Esophagus squamous epithelium (tissue), 5 donors: ENCODE measurements at places on chromosomes 2 and 18. TPM values are rescaled to one million over a fixed set of nuclear protein-coding genes. Genes with fewer than 3 reads are reported as not detected.
A peak's percentile ranks its signal among the peaks of the same experiment; 100 is the strongest.

- H3K4me1 ChIP-seq, result no peaks in the 10 kb centered on the region
- DNase-seq, result no peak
- no peaks in the 10 kb centered on the region for H3K27me3 ChIP-seq
- no peak overlapping the region for H3K27ac ChIP-seq
- H3K4me3 ChIP-seq, result no peak overlapping the region
Measured at GRCh38 chr2:159262226-159262625, 24.3 kb downstream of the WDSUB1 start.

DNA sequence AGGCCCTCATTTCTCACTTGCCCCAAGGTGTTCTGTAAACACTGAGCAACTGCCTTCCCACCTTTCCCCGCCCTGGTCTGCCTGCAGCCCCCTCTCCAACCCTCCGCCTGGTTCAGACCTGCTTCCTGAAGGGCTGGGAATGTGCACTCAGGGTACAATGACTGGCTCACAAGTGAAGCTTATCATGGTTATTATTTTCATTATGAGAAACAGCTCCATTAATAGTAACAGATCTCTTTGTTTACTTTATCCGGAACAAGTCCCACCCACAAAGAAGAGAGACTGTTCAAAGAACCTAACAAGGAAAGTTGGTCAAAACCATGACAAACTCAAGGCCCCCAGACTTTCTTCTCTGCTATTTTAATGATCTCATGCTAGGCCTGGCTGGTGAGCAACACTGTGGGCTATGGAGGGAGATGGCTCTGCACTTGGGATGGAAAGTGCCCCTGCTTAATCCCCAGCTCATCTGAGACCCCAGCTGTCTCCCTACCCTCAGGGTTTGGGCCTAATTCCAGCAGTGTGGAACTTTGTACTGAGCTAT is 36.7 kb downstream of the ARHGAP25 start:
- peaks cover 18% of the 10 kb centered on the region for H3K4me1 ChIP-seq
- H3K27ac ChIP-seq, result peak overlapping the region; percentile 74
- DNase-seq, result no peak
- no peaks in the 10 kb centered on the region for H3K36me3 ChIP-seq
- H3K4me3 ChIP-seq, result no peak overlapping the region

- no peaks in the 10 kb centered on the region for H3K36me3 ChIP-seq
- H3K4me3 ChIP-seq, result no peak overlapping the region
- no peaks in the 10 kb centered on the region for H3K27me3 ChIP-seq
- H3K27ac ChIP-seq, result no peak overlapping the region
Measured at GRCh38 chr2:104528101-104528500, 325.8 kb upstream of the POU3F3 start.

- DNase-seq, result no peak
Measured at GRCh38 chr2:217685255-217685605, 317.6 kb downstream of the TNS1 start.

- no peak overlapping the region for H3K4me3 ChIP-seq
- no peaks in the 10 kb centered on the region for H3K4me1 ChIP-seq
- DNase-seq, result no peak
- no peaks in the 10 kb centered on the region for H3K36me3 ChIP-seq
- H3K27me3 ChIP-seq, result no peaks in the 10 kb centered on the region
Measured at GRCh38 chr2:144117086-144117485, 402.8 kb downstream of the ZEB2 start.

Gene HSPD1
- total RNA-seq, result 176 TPM

GRCh38 chr18:2881088-2881839 is 34.5 kb downstream of the EMILIN2 start:
- H3K27ac ChIP-seq, result no peak overlapping the region
- no peaks in the 10 kb centered on the region for H3K36me3 ChIP-seq
- peaks cover 22% of the 10 kb centered on the region for H3K4me1 ChIP-seq
- DNase-seq, result no peak
- no peaks in the 10 kb centered on the region for H3K27me3 ChIP-seq

Gene ACMSD
- total RNA-seq, result not detected

Gene SULT1C3
- total RNA-seq, result not detected

DNA sequence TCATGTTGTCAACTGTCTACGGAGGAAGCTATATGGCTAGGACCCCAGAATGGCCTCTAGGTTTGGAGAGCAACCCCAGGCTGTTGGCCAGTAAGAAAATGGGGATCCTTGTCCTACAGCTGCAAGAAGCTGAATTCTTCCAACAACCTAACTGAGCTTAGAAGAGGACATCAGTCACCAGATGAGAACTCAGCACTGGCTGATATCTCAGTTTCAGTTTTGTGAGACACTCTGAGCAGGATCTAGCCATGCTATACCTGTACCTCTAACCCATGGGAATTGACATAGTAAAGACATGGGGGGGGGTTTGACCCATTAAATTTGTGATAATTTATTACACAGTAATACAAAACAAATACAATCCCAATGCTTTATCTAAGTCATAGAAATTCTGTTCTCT is 312.5 kb downstream of the ERBB4 start:
- no peaks in the 10 kb centered on the region for H3K27me3 ChIP-seq
- no peak overlapping the region for H3K27ac ChIP-seq
- no peak overlapping the region for H3K4me3 ChIP-seq
- no peak for DNase-seq
- peaks cover 4% of the 10 kb centered on the region for H3K4me1 ChIP-seq
- H3K36me3 ChIP-seq, result no peaks in the 10 kb centered on the region

Gene COX5B
- total RNA-seq, result 487 TPM

Gene NR4A2
- 0.95 TPM for total RNA-seq

- no peak for DNase-seq
- H3K4me3 ChIP-seq, result no peak overlapping the region
- H3K27ac ChIP-seq, result no peak overlapping the region
- H3K27me3 ChIP-seq, result no peaks in the 10 kb centered on the region
- H3K4me1 ChIP-seq, result no peaks in the 10 kb centered on the region
Measured at GRCh38 chr2:133541376-133541775, 26.9 kb downstream of the NCKAP5 start.

DNA sequence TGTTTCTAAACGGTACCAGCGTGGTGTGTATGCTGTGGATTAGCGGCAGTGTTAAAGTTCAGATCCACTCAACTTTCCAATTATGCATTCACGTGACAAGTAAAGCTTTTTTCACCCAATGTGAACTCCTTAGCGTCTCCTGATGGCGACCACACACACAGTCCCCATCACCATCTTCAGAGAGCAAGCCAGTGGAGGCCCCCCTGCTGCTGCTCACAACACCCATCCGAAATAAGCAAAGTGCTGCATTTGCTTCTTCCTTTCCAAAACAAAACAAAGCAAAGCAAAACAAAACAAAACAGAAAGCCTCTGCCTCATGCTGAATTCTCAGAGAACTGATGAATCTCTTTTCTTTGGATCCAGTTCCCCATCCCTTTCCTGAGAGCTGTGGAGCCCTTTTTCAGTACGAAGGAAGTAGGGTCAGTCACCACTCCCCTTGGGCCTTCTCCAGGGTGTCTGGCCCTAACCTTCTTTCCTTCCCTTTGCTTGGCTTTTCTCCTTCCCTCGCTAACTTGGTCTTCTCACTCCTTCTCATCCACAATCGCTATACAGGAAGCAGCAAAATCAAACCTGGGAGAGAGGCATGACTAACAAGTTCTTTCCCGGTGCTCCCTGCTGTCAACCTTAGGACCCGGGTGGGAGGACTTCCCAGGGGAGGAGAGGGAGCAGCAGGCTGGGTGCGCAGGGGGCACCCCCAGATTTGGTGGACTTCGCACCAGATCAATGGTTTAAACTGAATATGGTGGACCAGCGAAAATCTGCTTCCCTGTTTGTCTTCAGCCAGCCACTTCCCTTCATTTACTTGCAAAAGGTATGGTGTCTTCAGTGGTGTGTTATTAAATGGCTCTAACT is 56.0 kb downstream of the NRP2 start:
- H3K4me3 ChIP-seq, result no peak overlapping the region
- H3K27ac ChIP-seq, result peak overlapping the region; percentile 6
- DNase-seq, result no peak
- H3K4me1 ChIP-seq, result no peaks in the 10 kb centered on the region
- no peaks in the 10 kb centered on the region for H3K36me3 ChIP-seq

GRCh38 chr18:13313006-13313686 is 94.6 kb downstream of the LDLRAD4 start:
- no peak overlapping the region for H3K27ac ChIP-seq
- no peak overlapping the region for H3K4me3 ChIP-seq
- no peak for DNase-seq
- H3K27me3 ChIP-seq, result no peaks in the 10 kb centered on the region

DNA sequence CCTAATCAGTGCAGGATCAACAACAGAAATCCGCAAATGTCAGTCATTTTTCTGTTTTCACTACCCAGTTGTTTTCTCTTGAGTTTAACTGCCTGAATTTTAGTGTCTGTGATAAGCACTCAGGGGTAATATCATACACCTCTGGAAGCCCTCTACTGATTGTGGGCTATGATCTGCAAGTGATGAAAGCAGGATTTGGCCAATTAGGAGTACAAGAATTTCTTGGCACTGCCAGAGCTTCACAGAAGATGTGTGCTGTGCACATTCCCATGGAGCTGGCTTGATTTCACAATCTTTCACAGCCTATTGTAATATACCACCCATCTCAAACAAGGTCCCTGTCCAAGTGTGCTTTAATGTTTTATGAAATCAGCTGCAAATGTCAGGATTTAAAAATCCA is 27.3 kb upstream of the TDRD15 start:
- no peak for DNase-seq
- no peak overlapping the region for H3K27ac ChIP-seq
- no peak overlapping the region for H3K4me3 ChIP-seq
- no peaks in the 10 kb centered on the region for H3K4me1 ChIP-seq

- no peak for DNase-seq
- peaks cover 11% of the 10 kb centered on the region for H3K4me1 ChIP-seq
- peak overlapping the region; percentile 26 for H3K27ac ChIP-seq
Measured at GRCh38 chr2:85394261-85394681, 15.9 kb downstream of the CAPG start.

GRCh38 chr2:194925742-194926141 is 731.3 kb upstream of the SLC39A10 start:
- H3K27me3 ChIP-seq, result no peaks in the 10 kb centered on the region
- no peaks in the 10 kb centered on the region for H3K36me3 ChIP-seq
- no peaks in the 10 kb centered on the region for H3K4me1 ChIP-seq
- DNase-seq, result no peak
- no peak overlapping the region for H3K27ac ChIP-seq

DNA sequence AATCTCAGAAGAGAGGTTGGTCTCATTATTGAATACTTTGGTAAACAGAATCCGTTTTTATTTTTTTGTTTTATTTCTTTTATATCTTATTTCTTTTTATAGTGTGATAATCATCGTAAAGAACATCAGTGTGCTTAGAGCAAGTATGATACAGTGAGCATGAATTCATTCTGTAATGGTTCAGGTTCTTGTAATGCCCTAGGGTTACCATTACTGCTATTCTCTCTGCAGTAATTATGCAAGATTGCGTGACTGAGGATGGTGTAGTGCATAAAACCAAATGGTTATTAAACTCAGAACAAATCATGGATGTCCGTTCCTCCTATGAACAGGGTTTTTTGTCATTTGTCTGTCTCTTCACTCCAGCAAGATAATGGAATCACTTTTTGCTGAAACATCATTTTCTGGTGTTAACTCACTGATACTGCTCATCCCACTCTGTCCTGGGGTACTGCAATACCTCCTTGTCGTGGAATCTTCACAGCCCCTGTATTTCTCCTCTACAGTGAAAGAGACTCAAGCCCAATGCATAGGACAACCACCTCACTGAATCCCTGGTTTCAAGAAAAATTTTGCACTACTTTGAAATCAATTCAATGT is 274.8 kb upstream of the ST6GAL2 start:
- H3K4me3 ChIP-seq, result no peak overlapping the region
- H3K27ac ChIP-seq, result no peak overlapping the region
- no peaks in the 10 kb centered on the region for H3K36me3 ChIP-seq
- no peaks in the 10 kb centered on the region for H3K4me1 ChIP-seq
- no peak for DNase-seq

GRCh38 chr2:10980886-10981425 is 69.2 kb downstream of the KCNF1 start:
- H3K36me3 ChIP-seq, result no peaks in the 10 kb centered on the region
- no peak overlapping the region for H3K4me3 ChIP-seq
- DNase-seq, result no peak
- H3K27ac ChIP-seq, result no peak overlapping the region

DNA sequence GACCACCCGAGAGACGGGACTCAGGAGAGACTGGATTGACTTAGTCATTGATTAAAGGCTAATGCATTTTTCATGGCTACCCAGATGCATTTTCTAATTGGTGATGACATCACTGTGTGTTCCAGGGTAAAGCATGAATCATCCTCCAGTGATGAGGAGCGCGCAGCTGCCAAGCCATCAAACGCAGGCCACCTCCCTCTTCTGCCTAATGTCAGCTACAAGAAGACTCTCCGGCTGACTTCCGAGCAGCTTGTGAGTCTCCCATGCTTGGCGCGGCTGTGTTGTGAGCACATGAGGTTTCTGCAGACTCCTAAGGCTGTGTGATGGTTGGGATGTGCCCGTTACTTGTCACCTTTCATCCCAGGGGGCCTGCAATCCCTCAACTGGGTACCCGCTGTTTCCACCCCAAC is 56.4 kb downstream of the LPIN1 start:
- no peaks in the 10 kb centered on the region for H3K4me1 ChIP-seq
- H3K27me3 ChIP-seq, result no peaks in the 10 kb centered on the region
- H3K4me3 ChIP-seq, result no peak overlapping the region
- no peak overlapping the region for H3K27ac ChIP-seq

DNA sequence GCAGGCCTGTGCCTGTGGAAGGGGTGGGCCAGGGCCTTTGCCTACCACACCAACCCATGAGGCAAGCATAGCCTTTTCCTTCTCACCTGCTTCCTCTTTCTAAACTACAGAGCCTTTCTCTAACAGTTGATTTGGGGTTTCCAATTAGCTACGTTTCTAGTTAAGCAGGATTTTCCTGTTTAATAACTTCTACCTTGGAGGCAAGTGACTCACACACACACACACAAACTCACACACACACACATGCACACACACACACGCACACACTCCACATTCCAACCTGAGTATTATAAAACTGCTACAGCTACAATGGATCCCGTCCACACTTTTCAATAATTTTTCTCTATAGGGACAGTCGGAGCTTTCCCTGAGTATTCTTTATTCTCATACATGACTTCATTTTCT is 84.9 kb downstream of the SOX11 start:
- H3K4me1 ChIP-seq, result no peaks in the 10 kb centered on the region
- H3K27ac ChIP-seq, result no peak overlapping the region
- H3K27me3 ChIP-seq, result no peaks in the 10 kb centered on the region
- H3K4me3 ChIP-seq, result no peak overlapping the region
- no peaks in the 10 kb centered on the region for H3K36me3 ChIP-seq

DNA sequence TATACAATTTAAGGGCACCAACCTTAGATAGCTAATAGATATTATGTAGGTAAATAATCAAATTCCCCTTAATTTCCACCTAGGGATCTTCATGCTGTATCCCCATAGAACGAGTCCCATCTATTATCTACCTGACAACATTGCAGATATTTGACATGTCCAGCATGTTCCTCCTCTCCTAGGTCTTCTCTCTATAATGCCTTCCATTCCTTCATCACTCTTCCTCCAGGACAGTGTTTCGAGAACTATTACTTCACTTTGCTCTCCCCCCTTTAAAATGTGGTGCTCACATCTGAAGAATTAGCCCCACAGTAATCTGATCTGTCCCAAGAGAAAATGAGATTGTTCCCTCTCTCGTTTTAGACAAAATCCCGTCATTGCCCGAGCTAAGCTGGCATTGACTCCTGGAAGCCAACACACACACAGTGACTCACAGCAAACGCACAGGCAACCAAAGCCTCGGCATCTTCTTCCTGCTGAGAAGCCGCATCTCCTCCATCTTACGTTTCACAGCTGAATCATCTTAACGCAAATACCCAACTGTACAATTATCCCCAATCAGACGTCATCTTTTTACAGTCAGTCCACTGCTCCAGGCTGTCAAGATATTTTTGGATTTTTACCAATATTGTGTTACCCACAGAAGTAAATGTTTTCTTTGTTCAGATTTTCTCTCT is 162.9 kb upstream of the AGAP1 start:
- H3K27me3 ChIP-seq, result no peaks in the 10 kb centered on the region
- H3K36me3 ChIP-seq, result no peaks in the 10 kb centered on the region
- H3K27ac ChIP-seq, result no peak overlapping the region
- no peak for DNase-seq
